ENCODE measurements at places on chromosomes 16 and 17. TPM values are rescaled to one million over a fixed set of nuclear protein-coding genes. Genes with fewer than 3 reads are reported as not detected.

DNA sequence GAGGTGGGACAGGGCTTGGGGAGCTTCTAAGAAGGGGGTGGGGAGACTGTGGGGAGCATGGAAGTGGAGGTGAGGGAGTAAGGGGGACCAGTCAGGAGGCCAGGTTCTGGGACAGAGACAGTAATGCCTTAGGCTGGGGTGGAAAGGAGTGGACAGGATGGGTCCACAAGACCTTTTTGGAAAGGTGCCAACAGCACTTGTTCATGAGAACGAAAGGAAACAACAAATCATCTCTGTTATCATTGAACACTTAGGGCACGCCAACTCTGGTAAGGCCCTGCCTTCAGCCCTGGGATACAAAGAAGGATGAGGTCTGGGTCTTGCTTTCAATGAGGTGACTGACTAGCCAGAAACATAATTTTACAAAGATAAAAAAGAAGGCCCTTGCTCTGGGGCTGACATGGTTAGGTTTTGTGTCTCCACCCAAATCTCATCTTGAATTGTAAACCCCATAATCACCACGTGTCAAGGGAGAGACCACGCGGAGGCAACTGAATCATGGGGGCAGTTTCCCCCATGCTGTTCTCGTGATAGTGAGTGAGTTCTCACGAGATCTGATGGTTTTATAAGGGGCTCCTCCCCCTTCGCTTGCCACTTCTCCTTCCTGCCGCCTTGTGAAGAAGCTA lies 113.8 kb downstream of the SLC39A11 start:
- DNase-seq, result no peak

GRCh38 chr16:50533317-50533716 lies 14.9 kb upstream of the NKD1 start:
- DNase-seq, result no peak

DNA sequence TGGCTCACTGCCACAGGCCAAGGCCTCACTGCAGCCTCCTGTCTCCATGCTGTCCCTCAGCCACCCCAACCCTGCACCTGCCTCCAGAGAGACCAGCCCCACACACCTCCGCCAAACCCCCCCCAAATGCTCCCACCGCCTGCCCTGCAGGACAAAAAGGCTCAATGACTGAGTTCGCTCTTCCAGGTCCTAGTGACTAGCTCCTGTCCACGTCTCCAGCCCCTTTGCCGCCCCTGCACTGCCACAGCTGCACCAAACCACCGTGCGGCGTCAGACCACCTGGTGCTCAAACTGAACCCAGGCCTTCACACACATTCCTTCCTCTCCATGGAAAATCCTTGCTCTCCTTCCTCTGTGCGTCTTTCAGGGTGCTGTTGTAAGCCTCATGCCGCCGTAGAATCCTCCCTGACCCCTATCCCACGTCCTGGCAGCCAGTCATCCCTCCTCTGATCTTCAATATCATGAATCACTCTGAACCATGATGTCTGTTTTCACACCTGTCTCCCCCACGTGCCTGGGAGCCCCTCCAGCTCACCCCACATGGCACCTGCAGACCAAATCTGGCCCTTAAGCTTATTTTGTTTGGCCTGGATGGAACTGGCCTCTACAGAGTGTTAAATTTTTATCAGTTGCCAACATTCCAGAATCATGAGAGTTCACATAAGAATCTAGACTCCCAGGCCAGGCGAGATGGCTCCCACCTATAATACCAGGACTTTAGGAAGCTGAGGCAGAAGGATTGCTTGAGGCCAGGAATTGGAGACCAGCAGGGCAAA lies 4.3 kb upstream of the GSG1L start:
- DNase-seq, result no peak

GRCh38 chr16:76175718-76176117 lies 101.5 kb upstream of the CNTNAP4 start:
- no peak for DNase-seq

- no peak for DNase-seq
Measured at GRCh38 chr17:16929035-16929680, 42.8 kb downstream of the TNFRSF13B start.

GRCh38 chr17:40915721-40916256 lies 21.7 kb downstream of the KRT23 start:
- DNase-seq, result no peak

DNA sequence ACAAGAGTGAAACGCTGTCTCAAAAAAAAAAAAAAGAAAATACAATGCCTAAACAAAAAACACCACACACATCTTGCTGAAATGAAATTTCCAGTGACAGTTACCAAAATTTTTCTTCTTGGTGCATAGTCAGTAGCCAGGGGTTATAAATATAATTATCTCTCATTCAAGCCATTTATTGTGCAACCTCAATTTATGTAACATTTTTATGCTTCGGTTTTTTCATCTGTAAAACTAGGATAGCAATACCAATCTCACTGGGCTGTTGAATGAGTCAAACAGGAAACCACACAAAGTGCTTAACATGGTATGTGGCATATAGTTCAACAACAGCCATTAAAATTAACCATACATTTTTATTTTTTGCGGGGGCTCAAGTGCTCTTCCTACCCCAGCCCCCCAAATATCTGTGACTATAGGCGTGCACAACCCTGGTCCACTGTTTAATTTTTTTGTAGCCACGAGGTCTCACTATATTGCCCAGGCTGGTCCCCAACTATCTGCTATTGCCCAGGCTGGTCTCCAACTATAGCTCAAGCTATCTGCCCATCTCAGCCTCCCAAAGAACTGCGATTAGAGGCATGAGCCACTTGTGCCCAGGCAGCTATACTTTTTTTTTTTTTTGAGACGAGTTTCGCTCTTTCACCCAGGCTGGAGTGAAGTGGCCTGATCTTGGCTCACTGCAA lies 2.6 kb downstream of the COG4 start:
- no peak for DNase-seq

- DNase-seq, result no peak
Measured at GRCh38 chr17:82553210-82553930, 33.8 kb downstream of the FOXK2 start.

DNA sequence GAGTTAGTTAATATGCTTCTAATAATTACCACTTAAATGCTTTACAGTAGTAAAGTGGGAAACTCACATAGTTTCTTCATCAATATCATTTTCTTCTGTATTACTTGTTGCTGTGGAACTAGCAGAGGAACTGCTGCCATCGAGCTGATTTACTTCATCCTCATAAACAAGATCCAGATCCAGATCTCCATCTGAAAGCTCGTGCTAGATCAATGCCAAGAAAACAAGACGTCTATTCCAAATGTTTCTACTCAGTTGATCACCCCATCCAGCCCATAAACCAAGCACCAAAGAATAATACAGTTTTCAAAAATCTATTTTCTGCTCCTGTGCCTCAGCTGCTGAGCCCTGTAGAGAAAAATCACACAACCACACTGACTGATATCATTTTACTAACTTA lies 59.1 kb downstream of the TRIM37 start:
- DNase-seq, result no peak

- DNase-seq, result no peak
Measured at GRCh38 chr17:57669671-57670529, 75.2 kb downstream of the CCDC182 start.

- no peak for DNase-seq
Measured at GRCh38 chr17:77857613-77858012, 100.9 kb upstream of the TNRC6C start.

DNA sequence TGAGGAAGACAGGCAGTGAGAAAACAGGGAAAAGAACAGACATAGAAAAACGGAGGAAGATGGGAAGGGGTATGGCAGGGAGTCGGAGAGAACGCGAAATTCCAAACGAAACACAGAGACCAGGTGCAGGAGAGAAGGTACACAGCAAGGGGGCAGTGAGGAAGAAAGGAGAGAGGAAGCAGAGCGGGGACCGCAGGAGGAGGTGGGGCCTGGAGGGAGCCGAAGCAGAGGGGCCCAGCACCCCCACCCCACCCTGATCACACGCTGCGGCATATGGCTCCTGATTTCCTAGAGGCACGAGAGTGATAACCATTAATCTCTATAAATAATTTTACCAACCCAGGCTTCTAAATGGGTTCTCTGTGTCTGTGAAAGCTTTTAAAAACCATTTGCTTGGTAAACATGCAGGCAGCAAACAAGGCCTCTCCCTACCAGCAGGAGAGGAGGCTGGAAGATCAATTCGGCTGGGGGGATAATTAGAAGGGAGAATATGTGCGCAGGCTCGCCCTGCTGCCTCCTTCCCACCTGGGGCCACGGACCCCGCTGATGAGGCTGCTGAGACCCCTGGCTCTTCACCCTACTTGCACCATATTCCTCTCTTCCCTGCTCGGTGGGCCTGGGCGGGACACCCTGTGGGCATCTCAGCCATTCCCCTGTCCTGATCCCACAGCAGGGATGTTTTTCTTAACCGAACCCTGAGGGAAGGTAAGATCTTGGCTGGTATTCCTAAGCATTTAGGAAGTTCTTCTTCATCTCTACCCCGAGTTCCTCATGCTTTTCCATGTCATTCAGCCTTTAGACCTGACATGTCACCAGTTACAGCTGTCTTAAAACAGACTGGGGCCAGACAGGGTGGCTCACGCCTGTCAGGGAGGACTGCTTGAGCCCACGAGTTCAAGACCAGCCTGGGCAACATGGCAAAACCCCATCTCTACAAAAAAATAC lies 86.7 kb downstream of the TMEM132E start:
- DNase-seq, result no peak

- DNase-seq, result no peak
Measured at GRCh38 chr16:14168146-14168545, 97.0 kb downstream of the MRTFB start.

GRCh38 chr17:81317961-81318605 lies 23.0 kb upstream of the SLC38A10 start:
- no peak for DNase-seq

DNA sequence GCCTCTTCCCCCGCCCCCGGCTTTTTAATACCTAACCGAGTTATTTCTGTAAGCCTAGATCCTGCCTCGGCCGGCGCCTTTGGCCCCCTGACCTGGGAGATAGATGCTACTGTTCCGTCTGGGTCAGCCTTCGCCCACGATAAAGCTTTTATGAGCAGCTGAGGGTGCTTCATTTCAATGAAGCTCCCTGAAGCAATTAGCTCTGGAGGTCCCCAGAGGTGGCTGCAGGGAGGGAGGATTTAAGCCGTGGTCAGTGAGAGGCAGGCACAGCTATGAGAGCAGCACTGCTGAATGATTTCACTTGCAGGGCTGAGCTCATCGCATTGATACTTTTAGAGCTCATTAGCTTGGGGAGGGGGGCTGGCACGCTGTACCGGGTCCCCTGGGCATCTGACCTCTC lies 89.4 kb downstream of the RPA1 start:
- no peak for DNase-seq

DNA sequence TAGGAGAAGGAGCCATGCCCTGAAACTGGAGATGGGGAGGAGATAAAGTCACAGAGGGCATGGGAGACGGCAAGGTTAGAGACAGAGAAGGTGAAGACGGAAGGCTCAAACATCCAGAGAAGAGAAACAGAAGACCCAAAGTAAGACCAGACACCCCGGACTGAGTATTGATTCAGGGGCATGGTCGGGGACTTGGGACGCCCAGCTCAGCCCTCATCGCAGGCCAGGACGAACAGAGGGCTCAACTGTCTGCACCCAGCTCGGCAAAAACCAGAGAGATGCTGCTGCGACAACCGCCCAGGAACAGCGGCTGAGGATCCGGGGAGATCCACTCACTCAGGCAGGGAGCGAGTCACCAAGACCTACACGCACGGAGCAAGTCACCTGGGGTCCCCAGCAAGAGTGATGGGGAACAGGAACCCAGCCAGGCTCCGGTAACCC lies 999 bp downstream of the XYLT1 start:
- DNase-seq, result no peak

DNA sequence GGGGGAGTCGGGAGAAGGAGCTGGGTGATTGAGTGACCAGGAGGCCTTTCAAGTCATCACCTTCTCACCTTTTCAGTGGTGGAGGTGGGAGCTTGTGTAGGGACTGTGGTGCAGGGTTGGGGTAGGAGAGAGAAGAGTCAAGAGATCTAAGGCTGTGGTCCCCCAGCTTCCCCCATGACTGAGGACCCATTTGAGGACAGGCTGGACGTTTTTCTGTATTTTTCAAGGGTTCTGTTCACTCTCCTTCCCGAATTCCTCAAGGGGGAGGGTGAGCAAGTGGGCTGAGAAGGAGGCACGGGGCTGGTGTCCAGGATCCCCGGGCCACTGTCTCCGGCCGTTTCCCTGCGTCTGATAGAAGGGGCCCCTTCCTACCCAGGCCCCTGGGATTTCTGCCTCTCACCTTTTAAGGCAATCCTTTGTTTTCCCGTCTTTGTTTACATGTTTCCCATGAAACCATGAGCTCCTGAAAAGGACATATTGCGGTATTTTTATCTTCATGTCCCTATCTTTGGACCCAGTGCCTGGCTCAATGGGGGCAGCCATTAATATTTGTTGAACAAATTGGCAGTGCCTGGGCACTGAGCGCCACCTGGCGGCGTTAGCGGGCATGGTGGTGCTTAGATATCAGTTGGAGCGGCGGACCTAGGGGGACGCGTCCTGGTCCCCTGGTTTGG lies 9.2 kb upstream of the CD300A start:
- peak; percentile 78 for DNase-seq

- DNase-seq, result no peak
Measured at GRCh38 chr17:32933881-32934280, 5.9 kb downstream of the TMEM98 start.

DNA sequence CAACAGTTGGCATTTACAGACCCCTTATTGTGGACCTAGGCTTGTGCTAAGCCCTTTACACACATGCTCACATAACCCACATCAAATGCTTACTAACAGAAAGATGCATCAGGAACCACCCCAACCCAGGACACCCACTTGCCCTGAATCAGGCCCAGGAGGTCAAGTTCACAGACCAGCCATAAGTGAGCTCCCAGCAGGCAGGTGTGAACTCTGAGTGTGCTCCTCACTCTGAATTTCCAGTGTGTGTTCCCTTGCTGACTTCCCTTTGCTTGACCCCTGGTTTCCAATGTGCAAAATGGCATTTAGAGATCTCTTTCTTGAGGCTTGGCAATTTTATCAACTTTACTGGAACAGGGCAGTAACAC lies 87.0 kb downstream of the BMERB1 start:
- no peak for DNase-seq

- no peak for DNase-seq
Measured at GRCh38 chr16:48246066-48246465, 1.3 kb downstream of the ABCC11 start.

DNA sequence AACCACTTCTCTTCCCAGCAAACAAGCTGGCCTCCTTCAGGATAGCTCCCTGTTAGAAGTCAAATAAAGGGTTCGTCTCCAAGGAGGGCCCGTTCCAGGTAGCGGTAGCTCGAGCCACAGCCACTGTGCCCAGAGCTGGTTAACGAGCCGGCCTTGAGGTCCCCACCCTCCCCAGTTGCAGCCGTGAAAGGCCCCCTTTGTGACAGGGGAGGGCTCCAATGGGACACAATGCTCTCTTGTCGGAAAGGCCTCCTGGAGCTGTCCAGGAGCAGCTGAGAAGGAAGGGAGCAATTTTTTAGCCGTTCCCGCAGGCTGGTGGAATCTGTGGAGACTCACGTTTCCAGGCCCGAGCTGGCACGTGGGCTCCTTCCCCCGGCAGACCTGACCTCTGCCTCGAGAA lies 29.9 kb upstream of the FOXF1 start:
- no peak for DNase-seq

Gene APPBP2
- 48.0 TPM for total RNA-seq

Gene ZG16
- total RNA-seq, result not detected

Gene VAT1L
- total RNA-seq, result 0.26 TPM

Gene ZG16B
- 0.61 TPM for total RNA-seq

Gene ZNF597
- 3.2 TPM for total RNA-seq

Gene C17orf78
- total RNA-seq, result not detected

Gene ANKFY1
- total RNA-seq, result 76.9 TPM

Gene CCL16
- not detected for total RNA-seq

Gene KRTAP4-9
- total RNA-seq, result not detected

Gene ACSM5
- 0.96 TPM for total RNA-seq

Gene KRT24
- not detected for total RNA-seq

Gene GPR139
- not detected for total RNA-seq

Gene AKAP10
- 35.2 TPM for total RNA-seq
